ENCODE measurements at places on chromosomes 11 and 22.

DNA sequence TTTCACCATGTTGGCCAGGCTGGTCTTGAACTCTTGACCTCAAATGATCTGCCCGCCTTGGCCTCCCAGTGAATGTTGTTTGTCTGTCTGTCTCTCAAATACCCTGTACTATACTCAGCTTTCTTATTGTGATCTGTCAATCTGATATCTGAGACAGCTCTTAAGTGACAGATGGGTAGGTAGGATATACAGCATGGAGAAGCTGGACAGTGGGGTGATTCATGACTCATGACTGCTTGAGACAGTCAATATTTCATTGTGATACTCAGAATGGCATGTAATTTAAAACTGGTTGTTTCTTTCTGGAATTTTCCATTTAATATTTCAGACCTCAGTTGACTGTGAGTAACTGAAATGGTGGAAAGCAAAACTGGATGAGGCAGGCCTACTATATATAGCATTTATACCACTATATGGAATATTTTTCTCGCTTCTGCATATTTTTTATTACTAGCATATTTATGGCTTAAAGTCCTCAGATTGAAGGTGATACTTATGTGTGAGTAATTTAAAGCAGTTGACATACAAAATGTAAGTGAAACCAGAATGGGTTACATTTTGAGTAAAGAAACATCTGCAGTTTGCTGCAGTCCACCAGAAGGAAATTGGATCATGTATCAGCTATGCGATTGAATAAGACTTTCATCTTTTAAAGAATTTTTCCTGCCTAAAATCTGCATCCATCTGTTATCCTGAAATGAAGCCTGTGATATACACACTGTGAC is 22.3 kb downstream of the ARHGAP42 start:
- DNase-seq = no peak

DNA sequence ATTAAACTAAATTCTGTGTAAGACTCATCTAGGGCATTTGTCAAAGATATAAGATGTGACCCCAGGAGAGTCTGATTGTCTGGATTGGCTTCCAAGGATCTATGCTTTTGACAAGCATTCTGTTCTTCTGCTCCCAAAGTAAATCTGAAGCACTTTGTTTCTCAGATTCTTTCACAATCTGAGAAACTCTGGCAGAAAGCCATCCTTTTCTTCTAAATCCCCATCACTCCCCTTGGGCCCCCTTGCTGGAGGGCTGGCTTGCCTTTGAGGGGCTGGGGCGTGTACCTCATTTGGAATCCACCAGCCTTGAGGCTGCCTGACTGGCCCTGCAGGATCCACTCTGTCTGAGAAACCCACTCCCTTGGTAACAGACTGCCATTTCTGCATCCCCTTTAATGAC is 173.5 kb upstream of the CTSC start:
- DNase-seq = no peak

DNA sequence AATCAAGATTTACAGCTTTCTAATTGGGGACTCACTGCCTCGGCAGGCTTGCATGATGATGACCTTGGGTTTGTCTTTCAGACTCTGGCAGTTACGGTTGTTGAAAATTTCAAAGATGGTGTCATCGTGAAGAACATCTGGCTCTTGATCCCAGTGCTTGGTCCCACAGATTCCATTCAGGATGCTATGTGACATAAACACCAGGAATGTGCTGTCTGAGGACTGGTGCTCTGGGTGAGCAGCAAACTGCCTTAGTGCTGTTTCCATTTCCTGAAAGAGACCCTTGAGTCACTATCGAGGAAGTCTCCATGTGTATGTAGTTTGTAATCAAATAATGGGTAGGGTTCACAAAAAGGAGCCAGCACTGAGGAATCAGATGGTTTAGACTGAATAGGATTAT is 7.1 kb downstream of the CASP12 start:
- DNase-seq = no peak

- no peak for DNase-seq
Measured at GRCh38 chr11:12097219-12097618, 13.2 kb upstream of the MICAL2 start.

DNA sequence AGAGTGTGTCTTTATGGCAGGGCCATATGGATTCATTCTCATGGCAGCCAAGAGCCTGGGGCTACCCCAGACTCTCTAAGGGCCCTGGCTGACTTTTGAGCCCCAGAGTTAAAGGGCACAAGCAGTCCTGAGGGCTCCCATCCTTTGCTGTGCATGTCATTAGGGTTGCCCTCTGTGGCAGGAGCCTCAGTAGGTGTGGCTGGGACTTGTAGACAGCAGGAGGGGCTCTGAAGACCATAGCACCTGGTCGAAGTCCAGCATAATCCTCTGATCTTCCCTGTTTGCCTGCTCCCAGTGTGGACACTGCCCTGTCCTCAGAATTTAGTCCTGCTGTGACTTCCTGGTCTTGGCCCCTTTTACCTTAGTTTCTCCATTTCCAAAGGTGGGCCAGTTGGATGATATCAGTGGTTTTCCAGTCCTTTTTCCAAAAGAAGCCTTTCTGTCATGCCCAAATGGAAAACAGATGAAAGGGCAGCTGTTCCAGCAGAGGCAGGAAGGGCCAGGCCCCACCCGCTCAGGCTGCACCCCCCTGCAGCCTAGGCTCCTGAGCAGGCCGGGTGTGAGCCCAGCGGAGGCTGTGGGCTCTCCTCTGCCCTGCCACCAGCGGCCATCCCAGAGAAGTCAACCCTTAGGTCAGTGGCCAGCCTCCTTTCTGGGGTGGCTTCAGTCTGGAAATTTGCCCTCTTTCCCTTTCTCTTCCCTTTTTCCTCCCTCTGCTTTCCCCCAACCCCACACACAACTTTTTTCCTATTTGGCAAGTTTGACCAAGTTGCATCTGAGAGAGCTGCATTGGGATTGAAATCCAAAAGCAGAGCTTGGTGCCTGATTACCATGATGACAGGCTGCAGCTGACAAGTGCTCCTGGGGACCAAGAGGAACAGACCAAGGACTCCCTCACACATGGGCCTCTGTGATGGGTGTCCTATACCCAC is 32.8 kb upstream of the SUSD2 start:
- DNase-seq = no peak

DNA sequence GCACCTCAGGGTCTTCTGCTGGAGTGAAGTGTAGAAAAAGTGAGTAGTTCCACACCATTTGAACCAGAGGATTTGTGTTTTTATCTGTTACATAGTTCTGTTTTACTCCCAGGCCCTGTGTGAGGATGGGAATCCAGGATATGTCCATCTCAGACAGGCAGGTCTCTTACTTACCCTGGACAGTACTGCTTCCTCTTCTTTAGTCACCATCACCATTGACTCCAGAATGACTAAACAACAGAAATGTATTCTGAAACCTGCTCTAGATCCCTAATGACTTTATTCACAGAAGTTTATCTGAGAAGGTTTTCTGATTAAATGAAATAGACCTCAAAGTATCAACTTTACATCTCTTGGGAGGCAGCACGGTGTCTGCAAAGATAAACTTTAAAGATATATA is 33.6 kb downstream of the CYP2R1 start:
- DNase-seq = no peak

GRCh38 chr11:12808519-12808918 is 134.3 kb downstream of the TEAD1 start:
- no peak for DNase-seq

DNA sequence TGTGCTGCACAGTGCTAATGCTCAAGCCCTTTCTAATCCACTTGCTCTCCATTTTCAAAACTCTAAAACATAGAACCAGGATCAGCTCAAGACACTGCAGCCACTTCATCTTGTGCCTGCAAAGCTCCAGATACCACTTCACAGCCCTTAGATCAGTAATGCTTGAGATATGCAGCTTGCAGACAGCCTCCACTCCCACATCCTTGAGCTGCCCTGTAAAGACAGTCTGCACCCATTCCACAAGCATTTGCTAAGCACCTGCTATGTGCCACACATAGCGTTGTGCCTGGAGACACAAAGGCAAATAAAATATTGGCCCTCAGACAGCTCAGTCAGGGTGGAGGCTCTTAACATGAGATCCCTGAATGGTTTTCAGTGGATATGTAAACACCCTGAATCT is 192.5 kb upstream of the SNX19 start:
- no peak for DNase-seq

DNA sequence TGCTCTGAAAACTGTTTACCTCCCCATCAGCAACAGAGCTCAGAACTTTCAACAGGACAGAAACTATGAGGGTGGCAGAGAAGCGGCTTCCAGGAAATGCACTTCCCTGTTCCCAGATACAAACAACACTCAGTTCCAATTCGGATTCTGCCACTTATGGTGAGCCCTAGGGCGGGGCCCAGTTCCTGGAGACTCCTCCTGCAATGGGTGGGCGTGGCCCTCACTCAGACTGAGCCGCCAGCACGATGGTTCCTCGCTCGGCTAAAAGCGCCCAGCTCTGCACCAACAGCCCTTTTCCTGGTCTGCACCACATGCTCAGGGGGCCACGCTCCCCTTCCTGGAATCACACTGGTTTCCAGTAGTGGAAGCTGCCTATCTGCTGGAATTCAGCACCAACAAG is 314.1 kb downstream of the CTTN start:
- DNase-seq = no peak

DNA sequence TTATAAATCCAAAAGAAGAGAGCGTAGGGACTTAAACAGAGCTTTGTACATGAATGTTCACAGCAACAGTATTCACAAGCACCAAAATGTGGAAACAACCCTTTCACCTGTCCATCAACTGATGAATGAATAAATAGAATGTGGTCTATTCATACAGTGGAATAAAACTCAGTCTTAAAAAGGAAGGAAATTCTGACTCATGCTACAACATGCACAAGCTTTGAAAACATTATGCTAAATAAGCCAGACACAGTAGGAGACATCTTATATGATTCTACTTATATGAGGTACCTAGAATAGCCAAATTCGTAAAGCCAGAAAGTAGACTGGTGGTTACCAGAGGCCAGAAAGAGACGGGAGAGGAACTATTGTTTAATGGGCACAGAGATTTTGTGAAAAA is 74.3 kb downstream of the SHANK2 start:
- no peak for DNase-seq

- DNase-seq = no peak
Measured at GRCh38 chr11:128291835-128292234, 295.5 kb downstream of the ETS1 start.

DNA sequence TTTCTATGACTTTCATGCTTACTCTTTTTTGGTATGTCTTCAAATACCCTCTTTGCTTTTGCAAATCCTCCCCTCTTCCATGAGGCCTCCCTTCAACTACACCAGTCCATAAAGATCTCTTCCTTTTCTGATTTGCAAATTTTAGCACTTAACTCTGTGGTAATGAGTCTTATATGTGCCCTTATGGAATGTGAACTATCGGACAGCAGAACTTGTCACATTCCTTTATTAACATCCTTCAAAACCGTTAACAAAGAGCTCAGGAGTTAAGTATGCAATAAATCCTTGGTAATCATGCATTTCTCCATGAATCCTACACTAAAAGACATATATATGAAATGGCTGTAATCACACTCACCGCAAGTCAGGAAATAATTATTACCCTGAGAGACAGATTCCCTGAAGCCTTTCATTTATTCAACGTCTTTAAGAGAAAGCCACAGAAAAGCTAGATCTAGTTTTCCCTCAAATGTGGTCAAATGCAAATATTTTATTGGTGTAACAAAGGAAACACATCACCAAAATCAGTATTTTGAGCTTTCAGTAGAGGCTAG is 7.4 kb downstream of the CLNS1A start:
- no peak for DNase-seq

Data from stimulated activated CD4-positive, alpha-beta T cell treated with anti-CD3 and anti-CD28 coated beads, Interleukin-1b, Interleukin-23, amount 100 ng/mL, for 1 hour (primary cell).